SHP77 treated with DMSO at 0.1 percent for 48 hours (cell line): ENCODE measurements at places on chromosomes 4 and X.

- peak; percentile 45 for DNase-seq
Measured at GRCh38 chr4:105637408-105638176, 70.9 kb downstream of the INTS12 start.

GRCh38 chrX:39874202-39874816 lies 223.4 kb downstream of the BCOR start:
- no peak for DNase-seq

DNA sequence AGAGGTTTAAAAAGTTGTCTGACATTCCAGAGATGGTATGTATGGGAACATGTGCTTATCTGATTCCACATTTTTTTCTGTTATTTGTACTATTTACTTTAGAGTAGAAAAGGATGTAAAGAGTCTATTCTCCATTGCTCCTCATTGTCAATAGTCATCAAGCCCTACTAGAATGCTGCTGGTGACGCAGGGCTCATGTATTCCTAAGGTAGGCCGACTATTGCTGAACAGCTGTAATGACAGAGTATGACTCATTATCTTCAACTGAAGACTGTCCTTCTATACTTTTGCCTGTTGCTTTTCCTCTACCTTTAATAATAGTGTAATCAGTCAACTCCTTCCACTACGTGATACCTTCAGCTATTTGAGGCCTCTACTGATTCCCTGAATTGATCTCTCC lies 509.1 kb upstream of the NR3C2 start:
- no peak for DNase-seq

DNA sequence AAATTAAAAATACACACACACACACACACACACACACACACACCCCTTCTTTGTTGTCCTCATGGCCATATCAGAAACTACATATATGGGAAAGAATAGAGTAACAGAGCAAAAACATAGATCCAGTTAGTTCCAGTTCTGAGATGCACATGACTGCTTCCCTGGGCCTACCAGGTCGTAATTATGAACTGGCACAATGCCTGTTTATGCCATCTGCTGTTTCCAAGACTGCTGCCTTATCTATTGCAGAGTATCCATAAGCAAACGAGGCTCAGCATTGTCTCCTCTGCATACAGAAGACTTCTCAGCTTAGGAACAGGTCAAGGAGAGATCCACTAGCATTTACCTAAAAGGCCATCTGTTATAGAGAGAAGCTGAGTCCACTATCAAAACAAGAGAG lies 789.0 kb downstream of the TECRL start:
- DNase-seq, result peak; percentile 2

DNA sequence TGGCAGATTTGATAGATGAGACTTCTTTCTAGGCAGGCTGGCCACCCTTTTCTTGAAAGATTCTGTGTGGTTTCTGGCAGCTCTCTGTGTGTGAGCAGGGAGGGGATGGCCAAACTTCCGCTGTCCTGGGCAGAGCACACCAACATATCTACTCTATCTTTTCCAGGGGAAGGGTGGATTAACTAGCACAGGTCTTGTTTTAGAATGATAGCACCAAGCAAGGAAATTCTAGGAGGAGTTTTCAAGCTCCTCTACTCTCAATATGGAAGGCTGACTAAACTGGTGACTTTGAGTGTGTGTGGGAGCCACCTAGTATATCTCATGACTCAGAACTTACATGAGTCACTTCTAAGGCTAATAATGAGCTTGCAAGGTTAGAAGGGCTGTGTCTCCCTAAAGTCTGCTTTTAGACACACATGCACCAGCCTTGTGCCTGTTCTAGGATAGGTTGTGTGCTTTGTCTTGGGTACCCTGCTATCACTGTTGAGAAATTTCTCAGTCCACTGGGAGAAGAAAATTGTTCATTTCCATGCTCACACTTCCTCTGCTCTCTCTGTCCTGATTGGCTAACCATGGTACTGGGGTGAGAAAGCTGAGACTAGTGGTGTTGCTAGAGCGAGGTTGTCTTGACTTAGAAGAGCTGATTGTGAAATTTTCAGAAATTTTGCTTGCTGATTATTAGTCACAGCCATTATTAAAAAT lies 72.9 kb downstream of the YIPF6 start:
- DNase-seq, result no peak

- no peak for DNase-seq
Measured at GRCh38 chrX:48001260-48001659, 2.5 kb downstream of the ZNF182 start.

DNA sequence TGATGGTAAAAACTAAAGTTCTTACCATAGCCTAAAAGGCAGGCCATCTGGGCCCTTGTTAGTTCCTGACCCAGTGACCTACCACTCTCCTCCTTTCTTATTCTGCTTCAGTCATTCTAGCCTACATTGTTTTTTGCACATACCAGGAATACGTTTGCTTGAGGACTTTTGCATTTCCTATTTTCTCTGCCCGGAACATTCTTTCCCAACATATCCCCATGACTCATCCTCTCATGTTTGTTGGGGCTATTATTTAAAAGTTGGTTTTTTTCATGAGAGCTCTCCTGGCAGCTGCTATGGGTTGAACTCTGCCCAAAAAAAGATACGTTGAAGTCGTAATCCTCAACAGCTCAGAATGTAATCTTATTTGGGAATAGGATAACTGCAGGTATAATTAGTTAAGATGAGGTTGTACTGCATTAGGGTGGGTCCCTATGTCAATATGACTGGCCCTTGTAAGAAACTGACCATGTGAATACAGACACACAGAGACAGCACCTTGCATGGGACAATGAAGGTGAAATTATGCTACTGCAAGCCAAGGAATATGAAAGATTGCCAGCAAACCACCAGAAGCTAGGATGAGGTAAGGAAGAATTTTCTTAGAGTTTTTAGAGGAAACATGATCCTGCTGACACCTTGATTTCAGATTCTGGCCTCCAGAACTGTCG lies 138.3 kb upstream of the PDHA2 start:
- DNase-seq, result no peak

DNA sequence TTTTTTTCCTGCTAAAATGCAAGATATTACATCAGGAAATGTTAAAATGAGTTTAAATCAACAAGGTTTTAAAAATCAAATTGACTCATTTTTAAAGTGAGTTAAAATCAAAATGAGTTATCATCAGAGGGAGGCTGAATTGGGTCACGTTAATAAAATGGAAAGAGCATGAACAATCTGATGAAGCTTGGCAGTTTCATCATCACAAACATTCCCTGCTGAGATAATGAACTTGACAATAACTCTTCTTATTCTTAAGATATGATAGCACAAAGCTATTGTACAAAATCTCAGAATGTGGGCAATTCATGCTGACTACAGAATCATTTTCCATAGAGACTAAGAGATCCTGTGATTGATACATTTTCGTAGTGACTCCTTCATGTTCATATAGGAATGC lies 1086.7 kb downstream of the STIM2 start:
- DNase-seq, result no peak

- no peak for DNase-seq
Measured at GRCh38 chr4:105946771-105947170, 51.5 kb downstream of the NPNT start.

DNA sequence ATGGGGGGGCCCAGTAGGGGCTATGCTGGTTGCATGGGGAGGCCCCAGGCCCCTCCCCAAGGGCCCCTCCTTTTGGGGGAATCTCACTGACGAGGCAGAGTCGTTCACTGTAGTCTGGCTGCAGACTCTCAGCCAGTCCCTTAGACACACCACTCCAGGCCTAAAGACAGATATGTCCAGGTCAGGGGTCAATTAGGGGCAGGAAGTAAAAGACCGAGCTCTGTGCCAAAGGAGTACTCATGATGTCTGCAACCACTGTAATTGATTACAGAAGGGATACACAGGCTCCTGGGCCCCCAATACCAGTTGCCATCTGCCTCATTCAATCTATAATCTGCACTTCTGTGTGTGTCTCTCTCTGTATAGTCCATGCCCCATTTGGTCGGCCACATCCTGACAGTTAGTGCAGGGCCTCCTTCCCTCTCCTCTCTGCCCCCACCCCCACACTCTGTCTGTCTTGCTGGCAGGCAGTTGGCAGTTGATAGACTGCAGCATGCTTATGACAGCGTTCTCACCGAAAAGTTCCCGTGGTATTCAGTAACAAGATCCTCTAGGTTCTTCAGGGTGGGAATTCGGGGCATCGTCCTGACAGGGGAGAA lies 1.3 kb upstream of the CXorf65 start:
- DNase-seq, result no peak

DNA sequence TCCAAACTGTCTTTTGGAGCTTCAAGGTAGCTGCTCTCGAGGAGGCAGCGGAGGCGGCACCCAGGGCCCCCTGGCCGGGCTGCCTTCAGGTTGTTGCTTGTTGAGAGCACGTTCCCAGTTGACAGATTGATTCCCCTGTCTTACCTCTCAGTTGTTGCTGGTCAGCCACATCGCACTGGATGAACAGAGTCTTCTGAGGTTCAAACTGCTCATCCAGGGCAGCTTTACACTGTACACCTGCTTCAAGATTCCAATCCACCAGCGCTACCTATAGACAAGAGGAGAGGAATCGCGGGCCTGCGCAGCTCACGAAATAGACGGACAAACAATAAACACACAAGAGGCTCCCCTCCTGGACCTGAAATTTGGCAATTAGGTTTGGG lies 497 bp downstream of the HPGD start:
- no peak for DNase-seq

- no peak for DNase-seq
Measured at GRCh38 chrX:97860226-97860625, 976.5 kb downstream of the RPA4 start.

- DNase-seq, result no peak
Measured at GRCh38 chrX:69088171-69088938, 76.9 kb downstream of the PJA1 start.
